Stimulated activated CD4-positive, alpha-beta T cell treated with anti-CD3 and anti-CD28 coated beads, Interleukin-1b, Interleukin-23, amount 100 ng/mL, for 48 hours (primary cell): ENCODE measurements at places on chromosomes 7 and 10.

GRCh38 chr10:64271983-64272382, 750.8 kb downstream of the REEP3 start:
- no peak for DNase-seq

GRCh38 chr7:100951888-100952560, 2.7 kb downstream of the MUC3A start:
- no peak for DNase-seq

- DNase-seq: no peak
Observed at GRCh38 chr7:105926131-105926530, 36.9 kb upstream of the CDHR3 start.

- DNase-seq: peak; percentile 34
Observed at GRCh38 chr7:134513169-134513752, 14.1 kb upstream of the AKR1B10 start.

GRCh38 chr7:29479301-29480200, 84.1 kb upstream of the PRR15 start:
- no peak for DNase-seq

DNA sequence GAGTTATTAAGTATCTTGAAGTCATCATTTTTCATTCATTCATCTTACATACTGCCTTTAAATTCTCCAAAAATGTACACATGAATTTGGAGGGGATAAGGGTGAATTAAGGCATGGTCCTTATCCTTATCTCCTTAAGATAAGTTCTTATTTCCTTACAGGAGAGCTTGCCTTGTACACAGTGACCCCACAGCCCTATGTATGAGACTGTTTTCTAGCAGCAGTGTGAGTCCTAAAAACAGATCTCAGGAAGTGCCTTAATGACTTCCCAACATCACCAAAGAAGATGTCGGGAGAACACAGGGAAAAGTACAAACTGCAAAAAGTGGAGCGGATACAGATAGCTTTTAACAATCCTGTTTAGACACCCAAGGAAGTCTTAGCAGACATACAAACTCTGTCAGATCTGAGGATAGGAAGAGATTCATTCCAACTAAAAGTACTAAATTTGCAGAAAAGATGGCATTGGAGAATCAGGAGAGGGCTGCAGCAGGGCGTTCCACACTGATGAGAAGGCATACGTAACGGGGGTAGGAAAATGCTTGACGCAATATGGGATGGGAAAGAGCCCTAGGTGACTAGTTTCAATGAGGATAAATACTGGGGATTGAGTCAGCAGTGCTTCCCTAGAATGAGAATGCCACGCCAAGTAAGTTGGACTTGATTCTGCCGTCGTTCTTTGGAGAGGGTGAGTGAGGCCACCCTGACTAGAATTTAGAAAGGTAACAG, 570.2 kb downstream of the PARD3 start:
- no peak for DNase-seq

DNA sequence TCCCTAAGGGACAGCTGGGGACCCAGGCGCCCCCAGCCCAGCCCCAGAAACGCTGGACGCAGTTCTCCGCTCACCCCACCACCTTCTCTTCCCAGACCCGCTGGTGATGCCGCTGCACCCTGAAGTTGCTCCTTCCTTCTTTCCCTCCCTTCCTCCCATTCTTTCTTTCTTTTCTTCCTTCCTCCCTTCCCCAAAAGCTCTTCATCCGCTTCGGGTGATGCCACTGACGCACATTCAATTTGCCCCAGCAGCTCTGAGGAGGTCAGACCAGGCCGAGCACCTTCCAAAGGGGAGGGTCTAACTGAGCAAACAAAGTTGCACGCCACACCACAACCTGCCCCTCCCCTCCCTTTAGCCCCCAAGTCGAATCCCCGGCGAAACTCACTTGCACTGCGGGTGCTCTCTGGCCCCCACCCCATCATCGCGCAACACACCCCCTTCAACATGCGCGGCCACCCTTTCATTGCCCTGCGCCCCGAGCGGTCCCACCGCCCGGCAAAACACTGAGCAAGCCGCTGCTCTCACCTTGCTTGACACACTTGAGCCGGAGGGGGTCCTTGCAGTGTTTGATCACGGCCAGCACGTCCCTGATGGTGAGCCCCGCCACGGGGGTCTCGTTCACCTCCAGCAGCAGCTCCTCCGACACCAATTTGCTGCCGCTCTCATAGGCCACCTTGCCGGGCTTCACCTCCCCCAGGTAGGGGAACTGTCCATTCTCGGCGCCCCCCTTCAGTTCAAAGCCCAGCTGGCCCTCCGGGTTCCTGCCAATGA, 787 bp downstream of the MAGI2 start:
- DNase-seq: no peak

GRCh38 chr10:132828681-132829080, 42.7 kb upstream of the NKX6-2 start:
- no peak for DNase-seq

DNA sequence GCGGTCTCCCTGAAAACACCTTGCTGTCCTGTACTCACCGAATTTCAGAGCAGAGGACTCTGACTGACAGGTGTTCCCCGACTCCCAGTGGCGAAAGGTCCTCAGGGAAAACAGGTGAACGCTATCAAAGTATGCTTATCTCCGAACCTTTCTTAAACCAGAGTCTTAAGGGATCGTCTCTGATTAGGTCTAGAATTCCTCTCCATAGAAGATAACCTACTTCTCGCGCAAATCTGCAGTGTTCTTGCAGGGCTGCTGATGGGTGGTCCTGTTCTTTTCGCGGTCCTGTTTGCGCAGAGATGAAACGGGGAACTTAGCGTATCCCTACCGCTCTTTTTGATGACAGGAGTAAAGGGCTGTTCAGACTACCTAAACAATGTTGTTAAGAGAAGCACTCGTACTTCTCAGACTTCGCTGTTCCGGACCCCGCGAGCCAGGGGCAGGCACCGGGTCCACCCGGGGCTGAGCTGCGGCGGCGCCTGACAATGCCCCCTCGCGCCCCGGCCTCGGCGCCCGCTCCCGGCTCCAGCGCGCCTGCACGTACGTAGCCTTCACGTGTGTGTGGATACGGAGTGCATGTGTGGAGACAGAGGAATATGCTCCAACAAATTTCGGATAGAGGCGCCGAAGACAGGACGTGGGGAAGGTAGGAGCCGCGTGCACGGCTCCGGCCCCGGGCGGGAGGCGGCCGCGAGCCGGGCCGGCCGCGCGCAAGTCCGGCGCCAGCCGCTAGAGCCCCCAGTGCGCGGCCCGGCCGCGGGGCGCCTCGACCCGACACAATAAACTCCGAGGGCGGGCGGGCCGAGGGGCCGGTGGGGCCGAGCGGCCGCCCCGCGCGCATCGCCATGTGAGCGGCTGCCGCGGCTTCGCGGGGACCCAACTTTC, 766 bp upstream of the ZMYND11 start:
- peak; percentile 25 for DNase-seq

- DNase-seq: no peak
Observed at GRCh38 chr10:94546049-94546900, 687 bp downstream of the HELLS start.

DNA sequence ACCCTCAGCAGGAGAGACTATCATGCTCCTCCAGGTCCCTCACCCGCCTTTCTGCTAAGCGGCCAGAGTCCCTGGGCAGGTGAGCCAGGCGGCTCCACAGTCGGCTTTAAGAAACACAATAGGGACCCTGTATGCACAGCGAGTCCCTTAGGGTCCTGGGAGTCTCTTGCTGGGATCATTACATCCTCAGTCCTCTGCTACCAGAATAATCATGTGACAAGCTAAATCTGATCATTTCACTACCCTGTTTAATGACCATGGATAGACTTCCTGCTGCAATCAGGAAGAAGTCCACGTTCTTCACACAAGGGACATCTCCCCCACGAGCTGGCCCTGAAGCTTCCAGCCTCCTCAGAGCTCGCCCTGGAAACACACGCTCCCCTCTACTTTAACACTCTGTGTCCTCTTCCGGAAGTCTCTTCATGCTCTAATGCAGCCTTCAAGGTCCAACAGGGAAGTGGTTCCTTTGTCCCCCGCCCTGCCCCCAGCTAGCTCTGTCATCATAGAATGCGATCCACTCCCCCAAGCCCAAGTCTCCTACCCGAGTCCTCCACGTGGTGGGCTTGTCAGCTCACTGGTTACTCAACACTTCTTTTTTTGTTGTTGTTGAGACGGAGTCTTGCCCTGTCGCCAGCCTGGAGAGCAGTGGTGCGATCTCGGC, 101.5 kb downstream of the RNF216 start:
- no peak for DNase-seq

DNA sequence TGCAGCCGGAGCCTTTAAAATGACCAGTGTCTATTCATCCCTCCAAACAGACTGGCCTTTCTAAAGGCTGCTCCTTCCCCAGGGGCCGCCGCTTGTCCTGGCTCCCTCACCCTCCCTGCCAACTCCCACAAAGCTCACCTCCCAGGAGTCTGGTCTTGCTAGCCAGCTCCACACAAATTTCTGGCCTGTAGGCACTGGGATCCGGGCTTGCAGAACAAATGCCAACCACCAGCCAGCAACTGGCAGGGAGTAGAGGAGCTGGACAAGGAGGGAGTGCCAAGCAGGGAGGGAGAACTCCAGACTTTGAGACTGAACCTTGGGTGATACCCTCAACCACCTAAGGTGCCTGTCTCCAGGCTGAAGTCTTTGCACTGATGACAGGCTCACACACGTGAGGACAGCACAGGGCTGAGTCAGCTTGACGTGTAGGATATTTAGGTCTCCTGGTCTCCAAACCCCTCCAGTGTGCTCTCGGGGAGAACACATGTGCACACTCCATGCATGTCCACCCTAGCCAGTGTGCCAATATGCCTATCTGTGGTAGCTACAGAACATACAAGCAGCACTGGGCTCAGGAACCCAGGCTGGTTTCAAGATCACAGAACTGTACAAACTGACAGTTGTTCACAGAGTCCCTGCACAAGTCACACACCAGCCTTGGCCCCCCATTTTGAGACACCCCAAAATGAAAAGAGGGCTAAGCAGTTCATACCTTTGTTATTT, 6.0 kb downstream of the PAX2 start:
- no peak for DNase-seq

GRCh38 chr10:95841661-95842498, 65.9 kb upstream of the CC2D2B start:
- DNase-seq: no peak

GRCh38 chr7:126937171-126937570, 315.6 kb downstream of the GRM8 start:
- no peak for DNase-seq

DNA sequence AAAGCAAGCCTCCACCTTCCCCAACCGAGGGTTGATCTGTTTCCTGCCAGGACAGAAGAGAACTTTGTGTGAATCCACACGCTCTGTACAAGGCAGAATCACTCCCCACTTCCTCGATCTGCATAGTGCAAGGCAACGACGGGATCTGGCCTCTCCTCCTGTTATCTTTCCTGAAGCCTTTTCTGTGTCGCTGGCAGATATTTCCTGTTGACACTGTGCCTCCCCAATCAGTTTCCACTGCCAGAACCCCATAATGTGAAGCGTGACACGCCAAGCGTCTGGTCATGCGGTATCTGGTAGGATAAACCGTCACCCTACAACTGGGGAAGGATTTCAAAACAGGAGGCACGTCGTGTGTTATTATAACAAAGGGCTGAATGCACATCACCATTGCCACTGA, 57.2 kb downstream of the FAM171A1 start:
- no peak for DNase-seq

DNA sequence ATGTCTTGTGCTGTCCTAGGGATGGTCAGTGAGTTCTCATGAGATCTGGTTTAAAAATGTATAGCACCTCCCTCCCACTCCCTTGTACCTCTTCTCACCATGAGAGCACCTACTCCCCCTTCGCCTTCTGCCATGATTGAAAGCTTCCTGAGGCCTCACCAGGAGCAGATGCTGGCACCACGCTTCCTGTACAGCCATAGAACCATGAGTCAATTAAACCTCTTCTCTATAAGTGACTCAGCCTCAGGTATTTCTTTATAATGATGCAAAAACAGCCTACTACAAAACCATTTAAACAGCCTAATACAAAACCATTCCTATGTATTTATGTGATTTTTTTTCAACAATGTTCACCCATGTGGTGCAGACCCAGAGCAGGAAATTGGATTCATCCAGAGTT, 32.0 kb downstream of the KDM7A start:
- no peak for DNase-seq

DNA sequence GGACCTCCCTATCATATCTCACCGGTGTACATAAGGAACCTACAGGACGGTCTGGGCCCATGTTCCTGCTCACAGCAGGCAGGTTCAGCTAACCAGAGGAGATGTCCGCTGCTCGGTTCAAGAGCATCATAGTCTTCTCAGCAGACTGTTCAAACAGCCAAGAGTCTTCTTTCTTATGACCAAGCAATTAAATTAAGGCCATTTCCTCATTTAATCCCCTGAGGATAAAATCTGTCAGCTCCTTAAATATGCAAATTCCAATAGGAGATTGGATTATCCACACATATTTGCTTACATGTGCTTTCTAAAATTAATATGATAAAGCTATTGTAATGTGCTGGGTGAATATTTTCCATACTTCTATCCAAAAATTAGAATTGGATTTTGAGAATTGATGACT, 59.7 kb downstream of the LMBR1 start:
- DNase-seq: no peak

- no peak for DNase-seq
Observed at GRCh38 chr10:28678687-28679457, 1.6 kb downstream of the BAMBI start.

DNA sequence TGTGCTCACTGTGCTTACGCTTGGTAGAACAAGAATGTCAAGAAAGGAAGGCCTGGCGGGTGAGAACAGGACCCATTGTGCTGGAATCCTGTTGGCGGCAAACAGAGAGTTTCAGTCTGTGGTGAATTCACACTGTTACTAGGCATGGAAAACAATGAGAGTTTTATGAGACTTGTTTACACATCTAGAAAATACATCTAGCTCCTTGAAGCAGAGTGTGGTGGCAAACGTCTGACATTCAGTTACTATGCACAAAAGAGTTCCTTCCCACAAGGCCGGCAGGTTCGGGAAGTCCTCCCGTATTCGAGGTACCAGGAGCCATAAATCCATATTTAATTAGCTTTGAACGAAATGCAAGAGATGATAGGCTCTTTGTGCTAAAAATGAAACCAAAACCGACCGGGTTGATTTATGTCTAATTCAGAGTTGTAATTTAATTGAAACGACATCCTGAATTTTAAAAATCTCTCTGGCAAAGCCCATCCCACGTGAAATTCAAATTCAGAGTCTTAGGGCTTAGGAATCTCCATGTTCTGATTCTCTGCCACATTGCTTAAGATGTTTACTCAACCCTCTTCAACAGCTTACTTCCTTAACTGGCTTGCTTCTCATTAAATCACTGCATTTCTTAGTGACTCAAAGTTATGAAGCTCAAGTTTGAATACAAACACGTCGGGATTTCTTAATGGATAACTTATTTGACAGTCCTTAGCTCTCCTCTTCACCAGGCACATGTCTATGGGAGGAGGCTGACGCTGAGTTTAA, 299.9 kb upstream of the PITRM1 start:
- no peak for DNase-seq

DNA sequence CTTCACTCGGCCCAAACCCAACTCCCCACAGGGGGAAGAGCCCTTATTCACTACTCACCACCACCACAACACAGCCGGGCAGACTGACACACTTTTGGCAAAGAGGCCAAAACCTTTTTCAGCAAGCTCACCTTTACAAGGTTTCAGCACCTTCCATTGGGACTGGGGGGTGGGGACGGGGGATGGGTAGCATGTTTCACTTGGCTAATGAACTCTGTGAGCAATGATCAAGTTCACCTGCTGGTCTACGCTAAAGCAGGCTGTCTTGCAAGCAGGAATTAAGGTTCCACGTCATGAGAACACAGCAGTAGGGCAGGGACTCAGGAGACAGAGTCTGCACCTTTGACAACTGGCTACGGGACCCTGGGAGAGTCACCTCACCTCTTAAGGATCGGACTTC, 7.0 kb downstream of the FAM53B start:
- no peak for DNase-seq
